Activated naive CD8-positive, alpha-beta T cell treated with anti-CD3 and anti-CD28 coated beads, Interleukin-2, amount 50 U/mL, for 16 hours (primary cell): ENCODE measurements at places on chromosomes 4 and X.

- no peak for DNase-seq
Observed at GRCh38 chr4:56723201-56723605, 42.1 kb upstream of the HOPX start.

DNA sequence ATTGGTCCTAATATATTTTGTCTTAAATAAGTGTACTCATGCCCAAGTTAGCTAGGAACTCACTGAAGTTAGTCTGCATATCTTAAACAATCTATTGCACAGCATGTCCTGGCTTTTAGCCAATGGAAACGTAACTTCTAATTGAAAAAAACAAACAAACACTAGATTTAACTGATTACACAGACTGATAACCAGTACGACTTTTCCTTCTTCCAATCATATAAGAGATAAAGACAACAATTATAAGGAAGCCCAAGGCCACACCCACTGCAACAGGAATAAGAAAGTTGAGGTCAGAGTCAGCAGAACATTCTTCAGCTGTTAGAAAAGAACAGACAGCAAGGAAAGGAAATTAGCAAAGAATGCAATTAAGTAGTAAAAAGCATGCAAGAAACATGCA is 40.8 kb downstream of the LAMP2 start:
- no peak for DNase-seq

GRCh38 chr4:139164731-139165130 is 12.3 kb downstream of the ELF2 start:
- DNase-seq: no peak

DNA sequence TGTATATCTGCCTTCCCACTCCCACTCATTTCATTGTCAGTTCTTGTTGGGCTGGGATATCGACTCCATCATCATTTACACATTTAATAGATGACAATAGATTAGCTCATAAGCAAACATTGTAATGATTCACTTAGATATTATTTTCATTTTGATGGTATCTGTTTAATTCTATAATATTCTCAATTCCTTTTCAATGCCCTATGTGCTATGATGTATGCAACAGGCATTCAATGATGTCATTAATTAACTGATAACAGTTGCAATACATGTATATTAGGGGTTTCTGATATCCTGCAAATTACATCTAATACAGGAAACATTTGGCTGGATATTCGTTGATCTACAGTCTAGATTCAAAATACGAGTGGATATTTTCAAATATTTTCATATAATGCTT is 850.5 kb downstream of the CCSER1 start:
- no peak for DNase-seq

DNA sequence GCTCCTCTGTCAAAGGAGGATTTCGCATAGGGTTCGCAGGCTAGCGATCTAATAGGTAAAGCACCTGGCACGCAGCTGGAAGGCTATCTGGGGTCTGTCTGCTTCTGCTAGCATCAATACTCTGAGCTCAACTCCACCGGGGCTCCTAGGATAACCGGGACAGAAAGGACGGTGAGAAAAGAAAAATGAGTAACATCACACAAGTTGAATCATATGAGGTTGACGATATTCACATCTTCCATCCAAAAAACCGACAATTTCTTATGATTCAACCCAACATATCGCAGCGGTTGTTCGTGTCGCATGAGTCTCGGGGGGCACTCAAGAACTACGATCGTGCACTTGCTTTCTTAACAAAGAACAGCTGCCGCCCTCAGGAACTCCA is 1.8 kb downstream of the PROM1 start:
- DNase-seq: no peak

DNA sequence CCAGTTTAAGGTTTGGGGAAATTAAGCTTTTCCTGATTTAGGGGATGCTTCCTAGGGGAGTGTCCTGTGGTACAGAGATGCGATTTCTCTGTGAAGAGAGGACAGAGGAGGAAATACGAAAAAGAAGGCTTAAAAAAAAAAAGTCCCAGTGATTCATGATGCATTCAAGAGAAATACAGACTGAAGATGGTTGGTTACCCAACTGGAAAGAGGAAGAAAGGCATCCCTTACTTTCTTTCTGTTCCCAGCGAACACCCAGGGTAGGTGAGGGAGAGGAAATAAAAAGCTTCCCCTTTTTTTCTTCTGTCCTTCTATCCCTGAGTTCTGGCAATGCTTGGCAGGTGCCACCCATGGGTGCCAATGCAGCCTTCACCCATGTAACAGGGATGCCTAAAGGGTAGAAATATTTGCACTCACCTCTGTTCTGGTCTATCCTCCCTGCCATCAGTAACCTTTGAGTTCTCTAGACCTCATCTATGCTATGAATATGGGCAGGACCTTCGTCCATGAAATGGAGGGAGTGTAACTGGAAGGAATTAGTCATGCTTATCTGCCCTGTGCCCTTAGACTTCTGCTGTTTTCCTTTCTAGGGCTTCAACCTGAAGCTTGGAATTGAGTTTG is 230.1 kb upstream of the GALNTL6 start:
- DNase-seq: no peak

DNA sequence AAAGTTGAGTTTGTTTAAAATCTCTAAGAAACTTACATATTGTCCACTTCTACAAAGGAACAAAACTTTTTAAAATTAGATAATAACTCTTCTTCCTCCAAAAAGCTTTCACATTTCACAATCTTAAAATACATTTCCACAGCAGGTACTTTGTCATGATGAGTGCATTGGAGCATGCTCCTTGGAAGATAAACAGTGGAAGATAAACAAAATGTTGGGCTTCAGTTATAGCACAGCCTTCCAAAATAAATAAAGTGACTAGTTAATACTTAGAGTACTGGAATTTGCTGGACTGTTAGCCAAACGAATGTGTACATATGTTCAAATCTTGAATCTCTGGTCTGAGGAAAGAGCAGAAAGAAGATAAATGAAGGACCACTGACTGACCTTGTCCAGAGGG is 54.9 kb upstream of the PDE5A start:
- no peak for DNase-seq

DNA sequence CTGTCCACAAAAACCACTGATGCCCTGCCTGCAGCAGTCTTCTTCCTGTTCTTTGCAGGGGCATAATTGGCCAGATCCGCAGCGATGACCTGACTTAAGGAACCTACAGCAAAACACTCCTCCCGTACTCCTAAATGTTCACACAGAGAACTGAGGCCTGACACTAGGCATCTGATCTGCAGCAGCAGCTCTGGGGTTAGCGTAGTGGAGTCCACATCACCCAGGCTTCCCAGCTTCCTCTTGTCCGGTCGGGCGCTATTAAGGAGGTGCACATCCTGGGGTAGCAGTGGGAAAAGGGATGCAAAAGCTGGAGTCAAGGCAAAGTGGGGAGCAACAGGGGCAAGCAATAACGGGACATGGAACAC is 758 bp downstream of the SCFD2 start:
- no peak for DNase-seq

DNA sequence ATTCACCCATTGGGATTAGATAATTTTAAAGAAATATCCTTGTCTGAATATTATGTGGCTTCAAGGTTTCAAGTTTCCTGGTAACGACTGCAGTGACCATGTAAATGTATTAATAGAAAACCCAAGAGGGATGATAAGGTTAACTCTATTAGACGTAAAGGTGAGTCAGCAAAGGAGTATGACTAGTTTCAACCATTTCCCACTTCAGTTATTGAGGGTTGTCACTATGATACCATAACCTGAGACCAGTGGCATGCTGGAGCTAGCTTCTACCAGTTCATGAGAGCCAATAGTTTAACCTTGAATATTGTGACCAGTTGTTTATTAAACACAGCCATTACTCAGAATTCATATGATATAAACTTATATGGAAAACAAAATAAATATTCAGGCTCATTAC is 270.1 kb downstream of the TMA16 start:
- DNase-seq: no peak

DNA sequence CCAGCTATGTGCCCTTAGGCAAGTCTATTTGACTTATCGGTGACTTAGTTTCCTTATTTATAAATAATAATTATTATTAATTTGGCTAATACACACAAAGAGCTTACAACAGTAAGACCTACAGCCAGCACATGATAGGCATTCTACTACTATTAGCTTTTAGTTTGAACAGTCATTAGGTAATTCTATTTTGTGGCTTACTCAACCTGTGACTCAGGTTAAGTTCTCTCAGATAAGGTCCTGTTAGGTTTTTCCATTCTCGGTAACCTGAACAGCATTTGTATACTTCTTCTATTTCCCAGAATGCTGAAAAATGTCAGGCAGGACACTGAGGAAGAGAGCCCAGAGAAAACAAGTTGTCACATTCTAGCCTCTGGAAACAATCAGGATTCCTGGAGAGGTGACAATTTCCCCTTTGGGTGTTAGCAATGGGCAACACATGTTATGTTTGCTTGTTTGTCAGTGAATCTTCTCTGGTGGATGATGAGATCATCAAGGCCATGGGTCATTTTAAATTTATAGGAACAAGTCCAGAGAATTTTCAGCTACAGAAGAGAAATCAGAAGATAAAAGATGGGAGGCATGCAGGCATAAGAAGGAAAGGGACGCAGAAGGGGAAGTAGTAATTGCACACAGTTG is 2144.7 kb downstream of the PCDH7 start:
- no peak for DNase-seq
